ENCODE measurements at places on chromosomes 13 and 19.
A peak's percentile ranks its signal among the peaks of the same experiment; 100 is the strongest.

- DNase-seq, result no peak
Measured at GRCh38 chr19:23305555-23305954, 55.4 kb upstream of the ZNF724 start.

- DNase-seq, result peak; percentile 99
Measured at GRCh38 chr19:47274071-47274890, at the start of gene INAFM1. TSS of gene INAFM1 (plus strand) at chr19:47274885. CDS start at chr19:47274920, 35 bp downstream.

GRCh38 chr13:74103196-74103595 is 31.0 kb downstream of the KLF12 start:
- no peak for DNase-seq

- DNase-seq, result no peak
Measured at GRCh38 chr13:20426766-20427448, 98.8 kb downstream of the CRYL1 start.

GRCh38 chr13:46361276-46361934 is 25.6 kb downstream of the RUBCNL start:
- no peak for DNase-seq

DNA sequence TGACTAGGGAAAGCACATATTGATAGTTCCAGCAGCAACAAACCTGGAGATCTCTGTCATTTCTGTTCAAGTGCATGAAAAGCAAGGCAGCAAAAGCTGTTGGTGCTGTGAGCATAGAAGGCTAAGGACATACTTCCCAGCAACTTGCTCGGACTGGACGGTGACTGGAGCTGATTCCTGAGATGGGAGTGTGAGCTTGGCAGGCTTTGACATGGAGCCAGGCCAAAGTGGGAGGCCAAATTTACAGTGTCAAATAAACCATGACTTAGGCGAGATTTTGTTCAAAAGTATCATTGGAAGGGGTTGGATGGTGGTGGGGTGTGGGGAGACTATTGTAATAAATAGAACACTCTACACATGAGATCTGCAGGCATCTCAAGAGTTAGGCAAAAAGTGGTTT is 5.9 kb upstream of the ARGLU1 start:
- no peak for DNase-seq
